ENCODE measurements at places on chromosomes 2 and 18. TPM values are rescaled to one million over a fixed set of nuclear protein-coding genes. Genes with fewer than 3 reads are reported as not detected.

Gene DHRS9
- total RNA-seq = 0.40 TPM

Gene CERKL
- 24.4 TPM for total RNA-seq

Gene AMER3
- total RNA-seq = not detected

Gene BCL11A
- 159 TPM for total RNA-seq

Gene LRATD1
- not detected for total RNA-seq

Gene RAB6D
- total RNA-seq = not detected

Gene ARHGEF4
- not detected for total RNA-seq

Gene ALK
- total RNA-seq = not detected

Gene SLC19A3
- not detected for total RNA-seq

DNA sequence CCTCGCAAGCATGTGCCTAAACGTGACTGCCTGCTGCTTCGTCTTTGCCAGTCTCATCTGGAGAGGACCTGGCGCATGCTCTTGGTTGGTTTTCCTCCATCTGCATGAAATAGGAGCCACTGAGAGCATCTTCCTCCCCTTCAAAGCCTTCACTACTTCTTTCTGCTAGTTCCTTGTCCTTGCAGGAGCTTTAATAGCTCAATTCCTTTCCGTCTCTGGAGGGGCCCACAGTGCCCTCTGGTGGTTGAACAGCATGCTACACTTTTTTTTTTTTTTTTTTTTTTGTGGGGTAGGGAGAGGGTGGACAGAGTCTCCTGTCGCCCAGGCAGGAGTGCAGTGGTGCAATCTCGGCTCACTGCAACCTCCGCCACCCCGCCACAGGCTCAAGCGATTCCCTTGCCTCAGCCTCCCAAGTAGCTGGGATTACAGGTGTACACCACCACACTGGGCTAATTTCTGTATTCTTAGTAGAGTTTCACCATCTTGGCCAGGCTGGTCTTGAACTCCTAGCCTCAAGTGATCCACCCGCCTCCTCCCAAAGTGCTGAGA lies 59.6 kb downstream of the SP110 start:
- DNase-seq = peak; percentile 88

DNA sequence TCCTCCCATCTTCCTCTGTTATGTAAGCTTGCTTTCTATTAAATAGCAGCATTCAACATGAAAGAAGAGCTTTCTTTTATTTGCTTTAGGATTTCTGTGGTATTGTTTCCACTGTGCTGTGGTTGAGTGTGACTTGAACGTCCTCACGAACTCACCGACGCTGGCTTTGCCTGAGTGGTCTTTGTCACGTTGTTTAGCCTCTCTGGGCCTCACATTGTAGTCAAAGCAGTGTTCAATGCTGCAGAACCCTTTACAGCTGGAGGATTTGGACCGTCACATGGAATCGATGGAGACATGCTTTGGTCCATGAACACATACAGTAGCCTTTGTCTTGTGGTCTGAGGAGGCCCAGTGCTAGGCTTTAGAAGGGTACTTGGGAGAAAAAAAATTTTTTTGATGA lies 66.3 kb downstream of the TANC1 start:
- no peak for DNase-seq

GRCh38 chr2:180652794-180653193 lies 327.6 kb upstream of the UBE2E3 start:
- DNase-seq = no peak

GRCh38 chr2:146370826-146371225 lies 1474.0 kb upstream of the ACVR2A start:
- DNase-seq = no peak

DNA sequence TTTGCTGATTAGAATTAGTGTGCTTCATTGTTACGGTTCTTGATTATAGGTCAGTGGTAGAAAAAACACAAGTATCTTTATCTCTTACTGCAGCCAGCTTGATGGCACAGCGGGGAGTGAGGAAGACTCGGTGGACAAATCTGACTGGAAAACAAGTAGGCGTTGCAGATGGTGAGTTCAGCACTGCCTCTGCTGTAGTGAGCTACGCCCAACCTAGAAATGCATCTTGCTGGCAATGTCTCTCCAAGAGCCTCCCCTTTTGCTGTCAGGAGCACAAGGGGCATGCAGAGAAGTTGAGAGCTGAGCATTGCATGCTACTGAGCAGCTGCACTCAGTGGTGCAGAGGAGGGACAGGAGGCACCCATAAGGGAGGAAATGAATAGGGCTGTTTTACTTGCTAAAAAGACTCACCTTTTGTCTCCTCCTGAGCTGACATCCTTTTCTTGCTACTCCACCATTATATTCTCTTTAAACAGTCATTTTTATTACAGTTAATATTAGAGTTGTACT lies 977.3 kb upstream of the ACVR2A start:
- no peak for DNase-seq

DNA sequence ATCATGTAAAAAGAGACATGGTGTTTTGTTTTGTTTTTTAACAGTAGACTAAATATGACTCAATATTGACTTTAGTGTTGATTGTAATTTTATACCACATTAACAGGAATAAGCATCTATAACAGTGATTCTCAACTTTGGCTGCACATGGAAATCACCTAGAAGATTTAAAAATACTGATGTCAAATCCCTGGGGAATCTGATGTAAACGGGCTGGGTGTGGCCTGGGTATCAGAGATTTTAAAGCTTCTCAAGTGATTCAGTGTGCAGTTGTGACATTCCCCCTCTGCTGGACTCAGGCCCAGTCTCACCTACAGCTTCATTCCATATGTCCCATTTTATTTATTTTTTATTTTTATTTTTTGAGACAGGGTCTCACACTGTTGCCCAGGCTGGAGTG lies 82.8 kb upstream of the ATP8B1 start:
- no peak for DNase-seq

DNA sequence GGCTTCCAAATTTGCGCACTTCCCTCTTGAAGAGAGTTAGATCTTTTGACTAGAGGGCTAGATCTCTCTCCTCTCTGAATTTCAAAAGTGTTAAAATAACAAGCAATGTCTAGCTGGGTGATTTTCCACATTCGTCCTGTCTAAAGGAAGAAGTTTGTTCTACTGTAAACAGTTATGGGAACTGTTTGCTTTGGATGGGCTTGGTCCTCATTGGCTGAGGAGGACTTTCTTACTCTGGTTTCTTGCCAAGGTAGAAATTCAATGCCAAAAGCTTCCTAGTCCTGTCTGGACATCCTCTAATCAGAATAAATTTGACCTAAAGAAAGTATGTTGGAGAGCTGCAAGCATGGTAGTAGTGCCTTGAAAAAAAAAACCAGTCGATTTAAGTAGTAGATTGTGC lies 47.4 kb upstream of the RAPH1 start:
- DNase-seq = no peak

- DNase-seq = no peak
Measured at GRCh38 chr2:96869281-96869821, 529 bp downstream of the SEMA4C start.

GRCh38 chr2:2839393-2839781 lies 508.3 kb upstream of the MYT1L start:
- DNase-seq = no peak

- no peak for DNase-seq
Measured at GRCh38 chr2:195626507-195626906, 30.5 kb upstream of the SLC39A10 start.

DNA sequence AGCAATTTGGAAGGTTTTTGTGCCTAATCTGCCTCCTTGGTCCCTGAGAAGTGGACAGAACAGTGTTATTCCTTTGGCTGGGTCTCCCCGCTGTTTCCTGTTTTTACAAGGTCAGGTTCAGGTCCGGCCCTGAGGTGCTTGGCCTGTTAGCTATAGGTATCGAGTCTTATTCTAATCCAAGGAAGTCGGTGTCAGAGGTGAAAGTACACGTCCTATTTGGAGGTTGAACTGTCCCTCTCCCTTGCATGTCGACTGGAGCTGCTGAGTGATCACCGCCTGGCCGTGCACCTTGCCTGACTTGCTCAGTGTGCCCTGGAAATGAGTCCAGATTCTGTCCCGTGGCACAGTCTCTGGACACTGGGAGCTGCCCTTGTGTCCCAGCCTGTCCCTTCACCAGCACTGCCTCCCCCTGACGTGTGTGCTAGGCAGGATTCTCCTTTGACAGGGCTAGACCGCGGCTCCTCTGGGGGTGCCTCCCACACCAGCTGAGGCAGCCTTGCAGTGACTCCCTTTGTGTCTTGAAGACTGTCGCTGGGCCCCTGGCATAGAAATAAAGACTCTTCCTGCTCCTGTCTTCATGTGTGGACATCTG lies 65.7 kb upstream of the RBM44 start:
- no peak for DNase-seq

- DNase-seq = no peak
Measured at GRCh38 chr2:202046572-202046971, 12.9 kb downstream of the FZD7 start.

- no peak for DNase-seq
Measured at GRCh38 chr2:203873921-203874631, 6.5 kb downstream of the CTLA4 start.

DNA sequence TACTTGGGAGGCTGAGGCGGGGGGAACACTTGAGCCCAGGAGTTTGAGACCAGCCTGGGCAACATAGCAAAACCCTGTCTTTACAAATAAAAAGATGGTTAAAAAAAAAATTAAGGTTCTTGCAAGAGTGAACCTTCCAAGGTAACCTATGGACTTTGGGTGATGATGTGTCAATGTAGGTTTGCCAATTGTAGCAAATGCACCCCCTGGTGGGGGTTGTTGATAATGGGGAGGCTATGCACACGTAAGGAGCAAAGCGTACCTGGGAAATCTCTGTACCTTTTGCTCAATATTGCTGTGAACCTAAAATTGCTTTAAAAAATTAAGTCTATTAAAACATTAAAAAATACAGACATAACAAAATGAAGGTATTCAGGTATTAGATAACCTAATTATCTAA lies 70.4 kb downstream of the CWC22 start:
- peak; percentile 72 for DNase-seq

DNA sequence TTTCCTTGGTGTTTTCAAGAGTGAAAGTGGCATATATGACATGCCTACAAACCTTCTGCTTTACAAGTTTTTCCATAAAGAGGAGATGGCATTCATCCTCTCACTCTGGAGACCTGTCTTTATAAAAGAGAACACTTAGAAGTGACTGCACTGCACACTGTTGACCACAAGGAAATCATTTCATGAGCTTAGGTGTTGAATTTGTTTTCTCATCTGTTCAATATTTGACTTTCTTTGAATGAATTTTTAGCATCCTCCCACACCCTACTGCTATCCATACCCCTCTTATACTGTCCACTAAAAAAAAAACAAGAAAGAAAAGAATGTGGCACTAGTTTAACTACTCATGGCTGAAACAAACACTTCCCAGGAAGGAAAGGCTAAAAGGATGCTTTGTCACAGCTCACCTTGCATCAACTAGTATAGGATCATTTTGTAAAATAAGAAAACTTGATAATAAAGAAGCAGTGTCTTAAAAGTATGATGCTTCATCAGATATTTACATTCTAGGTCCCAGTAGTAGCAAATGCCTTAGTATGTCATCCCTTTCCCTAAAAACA lies 83.0 kb downstream of the ACVR1 start:
- DNase-seq = no peak

DNA sequence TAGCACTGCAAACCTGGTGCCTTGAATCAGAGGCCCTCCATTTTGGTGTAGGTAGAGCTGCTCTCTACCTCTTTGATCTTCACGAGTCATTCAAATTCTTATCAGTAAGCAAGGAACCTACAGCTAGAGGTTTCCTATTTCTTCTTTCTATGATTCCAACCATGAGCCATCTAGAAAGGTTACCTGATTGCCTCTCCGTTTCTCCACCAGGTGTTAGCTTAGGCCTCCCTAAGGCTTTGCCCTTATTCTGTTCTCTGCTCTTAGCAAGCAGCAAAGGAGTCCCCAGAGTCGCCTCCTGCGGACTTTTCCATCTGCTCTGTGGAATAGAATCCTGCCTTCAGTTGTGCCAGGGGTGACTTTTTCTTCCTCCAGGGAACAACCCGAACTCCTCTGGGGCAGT lies 173.6 kb downstream of the GRB14 start:
- no peak for DNase-seq

DNA sequence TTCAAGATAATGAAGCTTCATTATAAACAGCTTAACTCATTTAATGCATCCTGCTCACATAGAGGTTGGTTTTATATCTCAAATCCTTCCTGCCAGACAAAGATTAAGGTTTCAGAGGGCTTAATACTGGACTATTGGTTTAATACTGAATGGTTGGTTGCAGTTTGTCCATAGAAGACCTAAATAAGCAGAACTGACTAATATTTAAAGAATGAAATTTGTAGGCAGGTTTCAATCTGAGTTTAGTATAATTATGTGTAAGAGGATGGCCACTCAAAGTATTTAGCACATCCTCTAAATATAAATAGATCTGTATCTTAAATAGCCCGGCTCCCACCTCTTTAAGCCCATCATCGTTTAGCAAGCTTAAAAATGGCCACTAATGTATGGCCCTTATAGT lies 92.5 kb downstream of the EPB41L5 start:
- DNase-seq = no peak

DNA sequence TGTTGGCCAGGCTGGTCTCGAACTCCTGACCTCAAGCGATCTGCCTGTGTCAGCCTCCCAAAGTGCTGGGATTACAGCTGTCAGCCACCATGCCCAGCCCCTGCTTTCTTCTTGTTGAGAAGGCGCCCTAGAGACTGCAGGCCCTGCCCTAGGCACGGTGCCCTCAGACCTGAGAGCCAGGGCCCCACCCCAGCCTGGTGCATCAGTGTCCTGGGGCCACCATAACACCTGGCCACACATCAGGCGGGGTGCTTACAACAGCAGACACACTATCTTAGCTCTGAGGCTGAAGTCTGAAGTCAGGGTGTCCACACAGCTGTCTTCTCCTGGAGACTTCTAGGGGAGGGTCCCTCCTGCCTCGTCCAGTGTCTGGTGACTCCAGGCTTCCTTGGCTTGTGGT lies 120.6 kb downstream of the NDUFA10 start:
- DNase-seq = no peak

- DNase-seq = no peak
Measured at GRCh38 chr2:63675026-63675425, 86.3 kb downstream of the MDH1 start.

- no peak for DNase-seq
Measured at GRCh38 chr2:109513230-109513629, 100.5 kb downstream of the SEPTIN10 start.

DNA sequence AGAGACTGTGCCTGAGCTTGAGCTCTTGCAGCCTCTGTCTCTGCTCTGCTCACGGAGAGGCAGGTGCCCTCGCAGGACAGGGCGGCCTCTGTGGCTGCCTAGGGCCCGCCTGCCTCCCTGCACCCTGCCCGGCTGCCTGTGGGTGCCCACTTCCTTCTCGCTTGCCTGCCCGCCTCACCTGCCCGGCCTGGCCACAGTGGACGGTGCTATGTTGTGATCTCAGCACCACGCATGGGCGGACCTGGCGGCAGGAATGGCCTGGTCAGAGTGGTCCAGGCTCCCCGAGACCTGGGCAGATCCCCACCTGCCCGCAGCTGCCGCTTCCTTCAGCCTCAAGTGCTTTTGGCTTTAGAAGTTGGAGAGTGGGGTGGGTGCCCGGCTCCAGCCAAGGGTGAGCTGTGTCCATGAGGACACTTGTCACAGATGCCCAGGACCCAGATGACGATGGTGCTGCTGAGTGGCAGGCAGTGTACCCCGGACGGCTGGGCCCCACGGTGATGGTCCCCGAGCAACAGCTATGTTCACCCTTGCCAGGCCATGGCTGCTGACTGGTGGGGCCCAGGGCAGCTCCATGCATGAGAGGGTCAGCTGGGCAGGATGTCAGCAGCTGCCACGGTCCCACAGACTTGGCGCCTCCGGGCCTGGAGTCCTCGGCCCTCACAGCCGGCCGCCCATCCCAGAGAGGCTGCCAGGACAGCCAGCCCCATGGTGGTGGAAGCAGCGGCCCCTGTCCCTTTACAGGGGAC lies 25.3 kb downstream of the RTP5 start:
- DNase-seq = no peak

- DNase-seq = peak; percentile 63
Measured at GRCh38 chr2:56749152-56749752, 565.5 kb downstream of the CCDC85A start.

GRCh38 chr2:98565286-98565860 lies 42.9 kb downstream of the COA5 start:
- DNase-seq = no peak

All from Karpas-422 (cell line).